ENCODE measurements at places on chromosomes 4 and X.

DNA sequence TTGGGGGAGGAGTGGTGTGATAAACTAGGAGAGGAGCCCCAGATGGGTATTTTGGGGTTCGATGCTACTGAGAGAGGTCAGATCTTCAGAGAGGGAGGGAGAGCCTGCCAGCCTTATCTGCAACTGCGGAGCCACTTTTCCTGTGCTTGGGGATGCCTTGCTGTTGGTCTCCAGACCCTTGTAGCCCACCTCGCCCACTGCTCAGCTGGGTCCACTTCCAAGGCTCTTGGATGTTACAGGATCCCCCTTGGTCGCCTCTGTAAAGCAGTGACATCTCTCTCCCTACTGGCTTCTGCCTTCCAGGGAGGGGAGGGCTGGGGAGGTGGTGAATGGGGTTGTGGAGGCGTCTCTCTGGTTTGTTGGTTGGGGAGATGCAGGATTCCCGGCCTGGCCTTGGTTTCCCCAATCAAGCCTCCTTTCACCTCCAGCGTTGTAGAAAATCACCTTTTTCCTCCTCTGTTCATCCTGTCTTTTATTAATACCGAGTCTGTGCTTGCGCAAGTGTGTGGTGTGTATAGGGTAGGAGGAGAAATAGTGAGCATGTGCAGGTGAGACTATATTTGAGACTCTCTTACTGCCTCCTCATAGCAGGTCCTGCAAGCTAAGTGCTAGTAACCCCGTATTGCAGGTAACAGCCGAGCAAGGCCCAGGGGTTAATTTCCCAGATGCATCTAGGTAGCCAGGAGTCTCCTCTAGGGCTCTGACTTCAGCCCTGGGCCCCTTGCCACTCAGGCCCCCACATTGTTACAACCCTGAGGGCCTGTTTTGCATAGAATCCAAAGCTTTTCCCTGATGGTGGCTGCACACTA lies 337.4 kb downstream of the ARHGAP10 start:
- DNase-seq = no peak

- DNase-seq = no peak
Measured at GRCh38 chr4:139815778-139816601, 150.4 kb downstream of the MGST2 start.

- DNase-seq = no peak
Measured at GRCh38 chr4:43855283-43855682, 593.3 kb downstream of the KCTD8 start.

DNA sequence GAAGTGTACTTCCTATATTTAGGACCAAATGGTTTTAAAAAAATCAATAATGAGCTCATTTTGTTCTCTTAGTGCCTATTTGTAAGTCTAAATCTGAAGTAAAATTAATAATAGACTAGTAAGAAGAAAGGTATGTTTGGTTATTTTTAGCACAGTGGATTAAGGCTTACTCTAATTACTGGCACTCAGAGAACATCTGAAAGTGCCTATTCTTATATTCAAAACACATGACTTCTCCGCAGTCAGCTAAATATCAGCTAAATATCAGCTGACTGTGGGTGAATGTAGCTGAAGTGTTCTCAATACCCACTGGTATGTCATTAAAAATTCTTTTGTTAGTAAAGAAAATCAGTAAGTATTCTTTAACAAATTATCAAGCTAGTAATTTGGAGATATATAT lies 6.0 kb downstream of the AP1S2 start:
- no peak for DNase-seq

- peak; percentile 2 for DNase-seq
Measured at GRCh38 chrX:80578517-80579105, 158.4 kb downstream of the TENT5D start.

GRCh38 chr4:80535551-80535950 lies 200.0 kb downstream of the CFAP299 start:
- no peak for DNase-seq

- no peak for DNase-seq
Measured at GRCh38 chr4:99966692-99967091, 16.6 kb upstream of the H2AZ1 start.

- no peak for DNase-seq
Measured at GRCh38 chr4:98605216-98605615, 53.2 kb downstream of the TSPAN5 start.

- peak; percentile 48 for DNase-seq
Measured at GRCh38 chr4:105061136-105061696, 85.5 kb upstream of the TET2 start.

DNA sequence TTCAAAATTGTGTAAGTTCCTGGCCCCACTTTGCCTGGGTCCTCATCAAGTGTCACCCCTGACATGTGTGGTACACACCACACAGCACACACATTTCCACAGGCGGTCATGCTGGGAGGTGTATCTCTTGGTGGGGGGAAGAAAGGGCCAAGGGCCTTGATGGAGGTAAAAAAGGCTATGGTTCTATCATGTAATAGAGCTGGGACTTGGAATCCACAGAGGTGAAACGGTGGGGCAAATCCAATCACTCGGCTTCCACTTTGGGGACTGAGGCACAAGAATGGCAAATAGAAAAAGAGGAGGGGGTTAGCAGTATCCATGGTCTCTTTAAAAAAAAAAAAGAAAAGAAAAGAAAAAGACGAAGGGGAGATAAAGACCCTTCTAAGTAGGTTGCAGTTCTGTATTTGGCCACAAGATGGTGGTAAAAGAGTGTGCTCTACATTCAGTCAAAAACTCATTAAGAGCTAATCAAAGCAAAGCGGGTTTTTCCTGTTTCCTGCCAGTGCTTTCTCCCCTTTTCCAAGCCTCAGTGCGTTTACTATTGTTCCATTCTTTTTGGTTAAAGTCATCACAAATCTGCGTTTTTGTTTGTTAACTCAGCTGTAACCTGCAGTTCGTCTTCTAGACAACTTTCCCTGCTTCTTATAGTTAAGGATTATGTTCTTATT lies 37.0 kb upstream of the ATP6AP2 start:
- peak; percentile 30 for DNase-seq

DNA sequence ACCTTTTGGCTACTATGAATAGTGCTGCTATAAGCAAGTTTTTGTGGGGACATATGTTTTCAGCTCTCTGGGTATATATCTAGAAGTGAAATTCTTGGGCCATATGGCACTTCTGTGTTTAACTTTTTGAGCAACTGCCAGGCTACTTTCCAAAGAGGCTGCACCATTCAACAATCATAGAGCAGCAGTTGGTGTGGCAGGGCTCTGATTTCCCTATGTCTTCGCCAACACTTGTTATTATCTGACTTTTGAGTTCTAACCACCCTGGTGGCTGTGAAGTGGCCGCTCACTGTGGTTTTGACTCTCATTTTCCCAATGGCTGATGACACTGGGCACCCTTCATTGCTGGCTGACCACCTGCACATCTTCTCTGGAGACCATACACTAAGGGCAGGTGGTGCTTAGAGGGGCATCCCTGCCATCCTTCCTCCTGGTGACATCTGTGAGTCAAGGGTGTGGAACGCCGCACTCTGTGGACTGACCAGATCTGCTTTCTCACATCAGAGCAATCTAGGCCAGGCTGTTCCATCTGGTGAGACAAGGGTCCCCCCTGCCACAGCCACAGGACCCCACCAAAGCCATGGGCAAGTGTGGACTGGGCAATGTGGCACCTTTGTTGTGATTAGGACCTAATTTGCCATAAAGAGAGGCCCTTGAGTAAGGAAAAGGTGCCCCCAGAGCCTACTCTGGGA lies 49.6 kb downstream of the ZFYVE28 start:
- DNase-seq = no peak

- no peak for DNase-seq
Measured at GRCh38 chr4:87038837-87039615, 104.2 kb downstream of the AFF1 start.

Data from CMK (cell line).